CD4-positive, alpha-beta T cell (primary cell): ENCODE measurements at places on chromosomes 1 and 21. TPM values are rescaled to one million over a fixed set of nuclear protein-coding genes. Genes with fewer than 3 reads are reported as not detected.

- peaks cover 18% of the 10 kb centered on the region for H3K4me1 ChIP-seq
- H3K27ac ChIP-seq = no peak overlapping the region
- DNase-seq = no peak
- no peaks in the 10 kb centered on the region for H3K36me3 ChIP-seq
- H3K27me3 ChIP-seq = peaks cover 44% of the 10 kb centered on the region
Observed at GRCh38 chr1:31414980-31415370, 2.0 kb downstream of the SERINC2 start.

GRCh38 chr1:65056866-65057265 lies 90.5 kb upstream of the JAK1 start:
- H3K27me3 ChIP-seq = no peaks in the 10 kb centered on the region
- H3K4me3 ChIP-seq = no peak overlapping the region
- peaks cover 3% of the 10 kb centered on the region for H3K4me1 ChIP-seq
- no peak overlapping the region for H3K27ac ChIP-seq
- DNase-seq = no peak

GRCh38 chr1:69911301-69911801 lies 294.0 kb downstream of the LRRC40 start:
- H3K27ac ChIP-seq = no peak overlapping the region
- H3K36me3 ChIP-seq = no peaks in the 10 kb centered on the region
- H3K4me3 ChIP-seq = no peak overlapping the region
- H3K4me1 ChIP-seq = no peaks in the 10 kb centered on the region
- no peak for DNase-seq
- no peaks in the 10 kb centered on the region for H3K27me3 ChIP-seq

- DNase-seq = no peak
- no peaks in the 10 kb centered on the region for H3K4me1 ChIP-seq
- no peak overlapping the region for H3K4me3 ChIP-seq
Observed at GRCh38 chr1:38138498-38139233, 92.1 kb upstream of the POU3F1 start.

- H3K4me1 ChIP-seq = no peaks in the 10 kb centered on the region
- no peaks in the 10 kb centered on the region for H3K36me3 ChIP-seq
- H3K27ac ChIP-seq = no peak overlapping the region
- no peak overlapping the region for H3K4me3 ChIP-seq
- DNase-seq = no peak
- H3K27me3 ChIP-seq = peaks cover 2% of the 10 kb centered on the region
Observed at GRCh38 chr1:183319051-183319450, 99.1 kb downstream of the NMNAT2 start.

PIGR gene
- not detected for total RNA-seq

DNA sequence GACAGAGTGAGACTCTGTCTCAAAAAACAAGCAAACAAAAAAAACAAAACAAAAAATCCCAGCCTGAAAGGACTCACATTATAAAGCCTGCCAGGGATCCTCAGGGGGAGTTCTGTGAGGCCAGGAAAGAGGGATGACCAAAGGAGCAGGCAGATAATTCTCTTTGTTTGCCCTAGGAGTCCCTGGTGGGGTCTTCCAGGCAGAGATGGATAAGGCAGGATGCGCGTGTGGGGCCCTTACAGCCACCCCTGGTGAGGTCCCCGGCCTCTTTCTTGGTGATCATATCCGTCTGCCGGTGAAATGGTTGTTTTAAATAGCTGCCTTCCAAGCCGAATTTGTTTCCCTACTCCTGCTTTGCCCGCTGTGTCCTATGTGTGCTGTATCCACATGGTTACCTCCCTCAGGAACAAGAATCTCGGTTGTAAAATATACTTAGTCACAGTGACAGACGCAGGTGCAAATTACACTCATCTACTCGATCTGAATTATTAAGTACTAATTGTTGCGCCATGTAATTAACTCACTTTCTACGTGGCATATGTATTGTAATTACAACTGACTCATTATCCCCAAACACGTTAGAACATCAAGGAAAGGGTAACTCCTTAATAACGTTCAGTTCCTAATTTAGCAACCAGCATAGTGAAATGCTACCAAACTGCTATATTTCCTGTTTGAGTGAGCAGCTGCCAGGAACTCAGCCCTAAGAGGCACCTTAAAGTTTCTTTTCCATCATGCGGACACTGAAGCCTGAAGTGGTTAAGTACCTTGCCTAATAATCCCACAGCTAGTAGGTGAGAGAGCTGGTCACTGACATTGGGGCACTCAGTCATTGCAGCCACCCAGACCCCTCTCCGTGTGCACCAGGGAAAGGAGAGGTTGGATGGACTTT lies 106.4 kb downstream of the ZSCAN20 start:
- no peak overlapping the region for H3K4me3 ChIP-seq
- no peak for DNase-seq
- no peaks in the 10 kb centered on the region for H3K4me1 ChIP-seq

DNA sequence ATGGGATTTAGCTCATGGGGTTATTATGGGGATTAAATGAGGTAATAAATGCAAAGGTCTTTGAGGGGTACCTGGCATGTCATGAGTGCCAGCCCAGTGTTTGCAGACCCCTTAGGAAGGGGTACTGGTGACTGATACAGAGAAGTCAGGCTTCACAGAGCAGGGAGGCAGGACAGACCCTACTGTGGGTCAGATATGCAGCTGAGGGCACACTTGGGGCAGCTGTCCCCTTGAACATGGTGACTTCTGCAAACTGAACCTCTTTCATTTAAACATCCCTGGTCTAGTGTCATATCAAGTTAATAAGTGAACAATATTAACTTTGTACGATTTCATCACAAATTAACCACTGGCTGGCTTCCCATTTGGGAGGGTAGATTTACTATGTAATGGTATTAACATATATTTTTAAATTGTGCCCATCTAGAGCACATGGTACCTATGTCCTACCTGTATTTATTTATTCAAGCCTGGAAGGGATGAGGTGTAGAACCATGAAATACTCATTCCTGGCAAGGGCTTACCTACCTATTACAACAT lies 25.9 kb downstream of the STPG1 start:
- H3K27me3 ChIP-seq = no peaks in the 10 kb centered on the region
- DNase-seq = no peak
- H3K4me1 ChIP-seq = peaks cover 45% of the 10 kb centered on the region
- no peaks in the 10 kb centered on the region for H3K36me3 ChIP-seq
- H3K27ac ChIP-seq = no peak overlapping the region

DNA sequence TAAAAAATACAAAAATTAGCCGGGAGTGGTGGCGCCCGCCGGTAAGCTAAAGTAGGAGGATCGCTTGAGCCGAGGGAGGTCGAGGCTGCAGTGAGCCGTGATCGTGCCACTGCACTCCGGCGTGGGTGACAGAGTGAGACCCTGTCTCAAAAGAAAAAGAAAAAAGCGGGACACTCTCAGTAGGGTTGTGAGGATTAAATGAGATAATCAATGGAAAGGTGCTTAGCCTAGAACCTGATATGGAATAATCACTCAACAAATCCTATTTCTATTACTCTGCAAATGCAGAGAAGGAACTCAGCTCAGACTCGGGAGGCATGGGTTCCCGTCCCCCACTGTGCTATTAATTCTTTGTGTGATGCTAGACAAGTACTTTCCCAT lies 529 bp upstream of the LUZP1 start:
- no peak overlapping the region for H3K27ac ChIP-seq
- no peaks in the 10 kb centered on the region for H3K27me3 ChIP-seq
- H3K4me1 ChIP-seq = peaks cover 25% of the 10 kb centered on the region
- DNase-seq = no peak
- peak overlapping the region; percentile 87 for H3K4me3 ChIP-seq
- H3K36me3 ChIP-seq = no peaks in the 10 kb centered on the region

GRCh38 chr21:15564907-15565306 lies 164.9 kb upstream of the USP25 start:
- no peaks in the 10 kb centered on the region for H3K4me1 ChIP-seq
- DNase-seq = no peak
- no peak overlapping the region for H3K4me3 ChIP-seq
- H3K27me3 ChIP-seq = peaks cover 15% of the 10 kb centered on the region

OR14K1 gene
- total RNA-seq = not detected

GRCh38 chr1:40847023-40847745 lies 15.0 kb downstream of the CITED4 start:
- H3K27ac ChIP-seq = no peak overlapping the region
- no peaks in the 10 kb centered on the region for H3K36me3 ChIP-seq
- no peak overlapping the region for H3K4me3 ChIP-seq
- DNase-seq = no peak

COL11A1 gene
- not detected for total RNA-seq

- no peak overlapping the region for H3K4me3 ChIP-seq
- H3K36me3 ChIP-seq = peaks cover 17% of the 10 kb centered on the region
- no peak overlapping the region for H3K27ac ChIP-seq
- peaks cover 10% of the 10 kb centered on the region for H3K27me3 ChIP-seq
Observed at GRCh38 chr1:175154629-175155472, 37.7 kb downstream of the KIAA0040 start.

TNFRSF8 gene
- not detected for total RNA-seq

GRCh38 chr1:209493559-209493958 lies 90.0 kb upstream of the CAMK1G start:
- DNase-seq = no peak
- no peaks in the 10 kb centered on the region for H3K27me3 ChIP-seq
- H3K36me3 ChIP-seq = no peaks in the 10 kb centered on the region
- no peak overlapping the region for H3K4me3 ChIP-seq
- no peaks in the 10 kb centered on the region for H3K4me1 ChIP-seq
- H3K27ac ChIP-seq = no peak overlapping the region

UBE2J2 gene
- total RNA-seq = 41.4 TPM

WDR77 gene
- total RNA-seq = 12.4 TPM

GRCh38 chr1:45995298-45995697 lies 137.1 kb downstream of the PIK3R3 start:
- no peaks in the 10 kb centered on the region for H3K4me1 ChIP-seq
- H3K27ac ChIP-seq = no peak overlapping the region
- H3K27me3 ChIP-seq = no peaks in the 10 kb centered on the region
- H3K36me3 ChIP-seq = no peaks in the 10 kb centered on the region
- H3K4me3 ChIP-seq = no peak overlapping the region

DNA sequence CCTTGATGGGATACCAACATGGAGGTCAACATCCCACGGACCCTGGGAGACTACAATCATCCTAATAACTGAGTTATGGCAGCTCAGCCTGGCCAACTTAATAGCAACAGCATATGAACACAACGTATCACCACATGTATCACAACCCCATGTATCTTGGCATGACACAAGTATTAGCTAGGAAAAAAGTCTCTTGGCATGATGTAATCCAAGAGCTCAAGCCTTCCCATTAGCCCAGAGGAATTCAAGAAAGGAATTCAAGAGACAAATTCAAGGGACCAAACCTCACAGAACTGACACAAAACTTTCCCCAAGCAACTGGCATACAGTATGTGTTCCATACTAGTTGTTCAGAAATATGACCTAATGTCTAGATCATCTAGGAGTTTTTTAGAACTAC lies 100.9 kb upstream of the HMGB4 start:
- H3K27me3 ChIP-seq = no peaks in the 10 kb centered on the region
- no peak overlapping the region for H3K27ac ChIP-seq
- H3K4me3 ChIP-seq = no peak overlapping the region
- no peak for DNase-seq

DNA sequence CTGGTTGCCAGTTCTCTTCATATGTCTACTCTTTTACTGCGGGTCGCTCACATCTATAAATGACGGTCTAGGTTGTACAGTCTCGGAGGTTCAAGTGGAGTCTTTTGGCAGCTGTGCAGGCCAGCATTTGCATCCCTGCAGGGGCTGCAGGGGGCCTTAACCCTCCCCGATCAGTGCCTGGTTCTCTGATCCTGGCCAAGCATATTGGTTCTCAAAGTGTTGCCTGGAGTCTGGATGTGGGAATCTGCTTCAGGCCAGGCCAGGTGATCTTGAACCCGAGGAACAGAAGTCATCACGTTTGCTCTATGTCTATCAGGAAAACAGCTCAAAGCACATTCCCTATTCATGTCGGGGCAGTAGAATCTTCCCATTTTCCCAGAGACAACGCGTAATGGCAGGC lies 21.8 kb downstream of the B3GALT5 start:
- H3K4me1 ChIP-seq = no peaks in the 10 kb centered on the region
- no peak overlapping the region for H3K4me3 ChIP-seq
- H3K27ac ChIP-seq = no peak overlapping the region
- H3K36me3 ChIP-seq = no peaks in the 10 kb centered on the region
- DNase-seq = no peak
- H3K27me3 ChIP-seq = no peaks in the 10 kb centered on the region

DNA sequence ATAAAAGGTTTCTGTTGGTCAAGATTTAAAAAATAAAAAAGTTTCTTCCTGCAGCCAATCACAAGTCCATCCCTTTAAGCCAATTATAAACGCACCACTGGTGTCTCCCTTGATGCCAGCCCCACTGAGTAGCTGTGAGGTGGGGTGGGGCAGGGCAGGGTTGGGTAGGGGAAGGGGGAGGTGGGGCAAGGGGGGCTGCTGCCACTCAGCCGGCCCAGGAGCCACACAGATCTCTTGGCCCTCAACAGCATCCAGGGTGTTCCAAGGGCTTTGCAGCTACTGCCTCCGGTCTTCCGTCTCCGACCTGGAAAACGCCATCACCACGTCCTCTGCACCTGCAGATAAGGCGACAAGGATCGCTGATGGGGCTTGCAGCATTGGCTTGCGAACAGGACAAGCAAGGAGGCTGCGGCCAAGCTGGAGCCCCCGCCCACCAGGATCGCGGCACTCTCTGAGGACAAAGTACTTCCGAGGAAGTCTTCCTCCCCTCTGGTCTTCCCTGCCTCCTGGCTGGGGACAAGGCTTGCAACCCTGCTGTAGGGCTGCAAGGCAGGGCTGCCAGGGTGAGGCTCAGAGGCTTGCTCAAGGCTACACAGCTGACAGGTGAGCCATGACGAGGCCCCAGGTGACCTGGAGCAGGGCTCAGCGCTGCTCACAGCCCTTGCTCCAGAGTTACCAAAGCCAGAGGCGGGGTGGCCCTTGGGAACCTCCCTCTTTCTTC lies 26.8 kb upstream of the CLSTN1 start:
- no peaks in the 10 kb centered on the region for H3K36me3 ChIP-seq
- no peak for DNase-seq
- H3K27me3 ChIP-seq = no peaks in the 10 kb centered on the region
- H3K4me1 ChIP-seq = peaks cover 9% of the 10 kb centered on the region

DNA sequence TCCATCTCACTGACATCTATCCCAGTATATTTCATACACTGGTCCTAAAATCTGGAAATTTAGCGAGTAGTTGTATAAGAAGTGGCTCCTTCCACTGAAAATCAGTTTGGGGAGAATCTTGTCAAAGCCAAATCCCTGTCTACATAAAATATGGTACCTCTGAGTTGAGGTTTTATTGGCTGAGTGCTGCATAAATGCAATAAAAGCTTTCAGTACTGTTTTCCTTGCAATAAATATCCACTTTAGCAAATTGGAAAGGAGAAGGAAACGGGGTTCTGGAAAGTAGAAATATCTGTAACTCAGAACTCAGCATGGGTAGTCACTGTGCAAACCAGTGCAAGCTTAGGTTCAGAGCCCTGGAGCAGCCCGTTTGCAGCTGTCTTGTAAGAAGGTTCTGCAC lies 580.2 kb downstream of the SMYD3 start:
- H3K27ac ChIP-seq = no peak overlapping the region
- H3K4me1 ChIP-seq = no peaks in the 10 kb centered on the region
- H3K36me3 ChIP-seq = no peaks in the 10 kb centered on the region
- no peak for DNase-seq
- H3K27me3 ChIP-seq = no peaks in the 10 kb centered on the region

- no peak overlapping the region for H3K4me3 ChIP-seq
- no peaks in the 10 kb centered on the region for H3K36me3 ChIP-seq
- DNase-seq = no peak
- no peak overlapping the region for H3K27ac ChIP-seq
- H3K4me1 ChIP-seq = no peaks in the 10 kb centered on the region
- H3K27me3 ChIP-seq = no peaks in the 10 kb centered on the region
Observed at GRCh38 chr21:37032877-37033471, 26.5 kb downstream of the RIPPLY3 start.
